ENCODE measurements at places on chromosomes 2 and 18. TPM values are rescaled to one million over a fixed set of nuclear protein-coding genes. Genes with fewer than 3 reads are reported as not detected.

Gene FOXD4L1
- not detected for total RNA-seq

DNA sequence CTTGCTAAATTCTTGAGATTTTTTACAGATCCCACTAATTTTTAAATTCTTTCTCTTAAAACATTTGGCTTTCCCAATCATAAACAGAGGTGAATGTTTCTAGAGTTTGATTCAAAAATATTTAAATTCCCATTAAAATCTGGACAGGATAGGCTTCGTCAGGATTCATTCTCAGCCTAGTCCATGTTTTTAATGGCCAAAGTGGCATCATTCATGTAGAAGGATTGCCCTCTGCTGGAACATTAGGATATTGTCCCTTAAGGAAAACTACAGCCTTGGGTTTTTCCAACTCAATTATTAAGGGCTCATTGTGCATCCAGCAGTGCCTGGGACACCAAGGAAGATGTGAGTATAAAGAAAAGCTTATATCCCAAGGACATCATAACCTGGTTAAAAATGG is 71.7 kb downstream of the TPGS2 start:
- no peak overlapping the region for H3K27ac ChIP-seq
- DNase-seq = no peak
- no peaks in the 10 kb centered on the region for H3K27me3 ChIP-seq
- peaks cover 23% of the 10 kb centered on the region for H3K4me1 ChIP-seq
- H3K36me3 ChIP-seq = no peaks in the 10 kb centered on the region

DNA sequence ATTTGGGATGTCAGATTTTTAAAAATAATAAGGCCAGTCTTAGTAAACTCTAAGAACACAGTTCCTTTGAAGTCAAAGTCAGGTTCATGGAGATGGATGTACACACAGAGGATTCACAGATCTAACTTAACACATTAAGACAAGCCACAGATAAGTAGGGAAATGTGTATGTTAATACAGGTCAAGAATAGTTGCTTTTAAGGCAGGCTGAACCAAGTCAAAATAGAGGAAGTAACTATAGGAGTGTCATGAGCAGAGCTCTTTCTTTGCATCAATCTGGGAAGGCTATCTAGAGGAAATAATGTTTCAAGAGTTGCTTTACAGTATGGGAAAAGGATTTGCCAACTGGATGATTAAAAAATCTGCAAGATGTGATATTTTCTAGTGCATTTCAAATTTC is 128.0 kb upstream of the FBXO11 start:
- no peaks in the 10 kb centered on the region for H3K27me3 ChIP-seq
- no peaks in the 10 kb centered on the region for H3K4me1 ChIP-seq
- H3K4me3 ChIP-seq = no peak overlapping the region
- H3K36me3 ChIP-seq = no peaks in the 10 kb centered on the region
- no peak for DNase-seq

Gene IER3IP1
- total RNA-seq = 9.7 TPM

GRCh38 chr2:85765081-85765731 is 11.4 kb downstream of the ATOH8 start:
- H3K27ac ChIP-seq = peak overlapping the region; percentile 28
- H3K4me1 ChIP-seq = peaks cover 91% of the 10 kb centered on the region
- no peak overlapping the region for H3K4me3 ChIP-seq
- no peak for DNase-seq

Gene TDRD15
- total RNA-seq = not detected

Gene DSG4
- not detected for total RNA-seq

DNA sequence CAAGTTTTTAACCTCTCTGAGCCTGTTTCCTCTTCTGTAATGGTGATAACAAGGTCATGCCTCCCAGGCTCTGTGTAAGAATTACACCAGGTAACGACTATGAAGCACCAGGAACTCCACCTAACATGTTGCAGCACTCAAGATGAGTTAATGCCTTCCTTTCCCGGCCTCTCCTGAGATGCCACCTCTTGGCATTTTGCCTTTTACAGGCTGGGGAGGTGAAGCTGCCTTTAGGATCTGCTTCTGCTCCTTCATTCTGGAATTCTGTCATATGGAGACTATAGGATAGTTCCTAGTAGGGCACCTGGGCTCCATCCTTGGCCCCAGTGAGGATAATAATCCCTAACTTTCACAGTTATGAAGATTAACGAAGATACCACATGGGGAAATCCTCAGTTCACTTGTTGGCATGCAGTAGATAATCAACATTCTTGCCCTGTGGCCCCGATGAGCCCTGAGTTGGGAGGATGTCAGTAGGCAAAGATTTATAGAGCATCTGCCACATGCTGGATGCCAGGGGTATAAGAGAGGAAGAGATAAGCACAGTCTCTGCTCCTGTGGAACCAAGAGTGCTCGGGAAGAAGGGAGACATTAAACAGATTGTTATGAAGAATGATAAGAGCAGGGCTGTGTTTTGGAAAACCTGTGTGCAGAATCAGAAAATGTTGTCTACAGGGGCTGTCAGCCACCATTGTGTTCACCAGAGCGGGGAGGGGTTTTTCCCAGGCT is 43.9 kb upstream of the KCNF1 start:
- H3K4me1 ChIP-seq = peaks cover 3% of the 10 kb centered on the region
- no peak overlapping the region for H3K4me3 ChIP-seq
- no peaks in the 10 kb centered on the region for H3K36me3 ChIP-seq
- H3K27me3 ChIP-seq = no peaks in the 10 kb centered on the region
- no peak for DNase-seq

DNA sequence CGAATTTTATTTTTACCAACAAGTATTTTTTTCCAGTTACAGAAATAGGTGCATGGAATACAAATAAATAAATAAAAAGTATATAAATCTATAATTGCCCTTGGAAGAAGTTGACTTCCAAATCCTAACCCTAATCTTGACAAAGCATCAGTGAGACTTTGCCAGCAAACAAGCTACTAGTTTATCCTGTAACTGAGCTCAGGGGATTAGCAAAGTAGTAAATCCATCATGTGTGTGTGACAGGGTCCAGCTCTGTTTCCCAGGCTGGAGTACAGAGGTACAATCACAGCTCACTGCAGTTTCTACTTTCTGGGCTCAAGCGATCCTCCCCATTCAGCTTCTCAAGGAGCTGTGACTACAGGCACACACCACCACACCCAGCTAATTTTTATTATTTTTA is 948.0 kb upstream of the CNTNAP5 start:
- H3K4me1 ChIP-seq = no peaks in the 10 kb centered on the region
- H3K4me3 ChIP-seq = no peak overlapping the region
- H3K27me3 ChIP-seq = no peaks in the 10 kb centered on the region
- H3K27ac ChIP-seq = no peak overlapping the region

DNA sequence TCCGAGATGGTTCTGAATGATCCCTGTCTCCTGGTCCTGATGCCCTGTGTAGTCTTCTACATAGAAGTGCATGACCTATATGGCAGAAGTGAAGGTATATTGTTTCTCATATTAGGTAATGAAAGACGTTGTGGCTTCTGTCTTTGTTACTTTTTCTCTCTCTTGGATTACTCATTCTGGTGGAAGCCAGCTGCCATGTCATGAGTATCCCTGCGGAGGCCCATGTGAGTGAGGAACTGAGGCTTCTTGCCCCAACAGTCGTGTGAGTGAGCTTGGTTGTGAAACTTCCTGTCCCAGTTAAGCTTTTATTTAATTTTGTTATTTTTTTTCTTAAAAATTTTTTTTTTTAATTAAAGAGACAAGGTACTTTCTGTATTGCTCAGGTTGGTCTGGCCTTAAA is 134.7 kb downstream of the UBR3 start:
- H3K4me3 ChIP-seq = no peak overlapping the region
- H3K27ac ChIP-seq = no peak overlapping the region
- no peaks in the 10 kb centered on the region for H3K27me3 ChIP-seq
- no peak for DNase-seq

DNA sequence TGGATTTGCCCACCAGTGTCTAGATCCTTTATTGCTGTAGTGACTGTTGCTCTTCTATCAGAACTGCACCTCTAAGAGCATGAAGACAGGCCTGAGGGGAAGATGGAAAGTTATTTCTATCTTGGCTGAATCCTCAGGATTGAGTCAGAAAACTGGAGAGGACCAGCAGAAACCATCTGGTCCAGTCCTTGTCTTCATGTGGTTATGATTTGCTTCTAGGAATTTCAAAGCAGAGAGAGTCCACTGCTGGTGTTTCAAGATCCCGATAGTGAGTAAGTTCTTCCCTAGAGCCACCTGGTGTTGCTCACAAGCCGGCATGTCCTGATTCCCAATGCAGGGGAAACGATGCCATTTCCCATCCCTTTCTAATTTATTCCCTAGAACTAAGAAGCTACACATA is 84.2 kb downstream of the NCKAP5 start:
- no peaks in the 10 kb centered on the region for H3K4me1 ChIP-seq
- H3K27me3 ChIP-seq = no peaks in the 10 kb centered on the region

GRCh38 chr2:45705233-45705632 is 53.8 kb downstream of the PRKCE start:
- no peaks in the 10 kb centered on the region for H3K27me3 ChIP-seq
- H3K4me3 ChIP-seq = no peak overlapping the region
- no peak overlapping the region for H3K27ac ChIP-seq
- no peaks in the 10 kb centered on the region for H3K4me1 ChIP-seq
- H3K36me3 ChIP-seq = no peaks in the 10 kb centered on the region
- no peak for DNase-seq

DNA sequence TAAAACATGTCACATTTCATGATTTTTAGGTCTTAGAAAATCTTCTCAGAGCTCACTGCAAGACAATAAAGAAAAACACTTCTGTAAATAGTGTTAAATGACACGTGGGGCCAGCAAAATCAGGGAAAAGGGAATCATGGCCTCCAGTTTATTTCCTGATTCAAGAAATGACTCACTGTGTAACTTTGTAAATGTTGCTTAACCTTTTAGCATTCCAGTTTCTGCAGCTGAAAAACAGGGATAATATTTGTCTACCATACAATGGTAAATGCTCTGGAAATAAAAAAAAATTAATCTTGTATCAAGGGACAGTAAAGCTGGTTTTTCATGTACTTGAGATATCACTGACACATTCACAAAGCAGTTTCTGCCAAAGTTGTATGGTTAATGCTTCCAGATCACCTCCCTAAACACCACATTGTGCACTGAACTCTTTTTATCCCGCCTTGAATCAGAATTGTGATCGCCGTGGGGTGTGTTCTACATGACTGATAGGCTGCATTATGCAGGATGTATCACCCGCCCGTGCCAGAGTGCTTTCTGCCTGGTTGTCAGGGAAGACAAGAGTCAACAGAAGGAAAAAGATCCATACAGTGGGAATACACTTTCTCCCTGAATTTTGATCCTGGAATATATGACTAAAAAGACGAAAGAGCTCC is 238.8 kb downstream of the IKZF2 start:
- no peaks in the 10 kb centered on the region for H3K4me1 ChIP-seq
- no peaks in the 10 kb centered on the region for H3K36me3 ChIP-seq
- H3K27ac ChIP-seq = no peak overlapping the region
- H3K4me3 ChIP-seq = no peak overlapping the region
- no peaks in the 10 kb centered on the region for H3K27me3 ChIP-seq
- DNase-seq = no peak

GRCh38 chr2:170434900-170435621 is 257.1 kb downstream of the MYO3B start:
- no peaks in the 10 kb centered on the region for H3K27me3 ChIP-seq
- H3K27ac ChIP-seq = no peak overlapping the region
- no peak overlapping the region for H3K4me3 ChIP-seq
- no peak for DNase-seq
- no peaks in the 10 kb centered on the region for H3K36me3 ChIP-seq

GRCh38 chr18:79844999-79845563 is 47.3 kb downstream of the KCNG2 start:
- no peaks in the 10 kb centered on the region for H3K4me1 ChIP-seq
- no peak overlapping the region for H3K4me3 ChIP-seq
- H3K36me3 ChIP-seq = no peaks in the 10 kb centered on the region
- DNase-seq = no peak
- H3K27me3 ChIP-seq = no peaks in the 10 kb centered on the region

GRCh38 chr2:74447230-74447999 is 5.7 kb upstream of the RTKN start:
- H3K27ac ChIP-seq = no peak overlapping the region
- H3K4me1 ChIP-seq = no peaks in the 10 kb centered on the region
- DNase-seq = no peak
- H3K27me3 ChIP-seq = no peaks in the 10 kb centered on the region
- no peaks in the 10 kb centered on the region for H3K36me3 ChIP-seq

DNA sequence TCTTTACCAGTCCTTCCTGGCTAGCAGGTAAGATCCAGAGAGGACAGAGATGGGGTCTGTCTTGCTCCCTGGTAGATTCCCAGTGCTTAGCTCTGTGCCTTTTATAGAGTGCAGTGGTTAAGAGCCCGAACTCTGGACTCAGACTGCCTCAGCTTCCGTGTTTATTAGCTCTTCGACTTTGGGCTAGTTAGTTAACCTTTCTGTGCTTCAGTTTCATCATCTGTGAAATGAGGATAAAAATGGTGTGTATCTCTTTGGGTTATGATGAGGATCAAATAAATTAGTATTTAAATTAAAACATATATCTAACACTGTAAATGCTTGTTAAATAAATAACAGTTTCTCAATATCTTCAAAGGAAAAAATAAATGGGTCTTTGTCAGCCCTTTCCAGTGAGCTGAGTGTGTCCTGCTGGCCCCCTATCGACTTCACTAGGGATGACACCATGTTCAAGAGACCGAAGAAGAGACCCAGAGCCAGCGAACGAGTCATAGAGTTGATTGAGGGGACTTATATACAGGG is 38.2 kb downstream of the CERS6 start:
- peaks cover 21% of the 10 kb centered on the region for H3K4me1 ChIP-seq
- no peak for DNase-seq
- no peaks in the 10 kb centered on the region for H3K36me3 ChIP-seq
- H3K4me3 ChIP-seq = no peak overlapping the region
- H3K27ac ChIP-seq = no peak overlapping the region

DNA sequence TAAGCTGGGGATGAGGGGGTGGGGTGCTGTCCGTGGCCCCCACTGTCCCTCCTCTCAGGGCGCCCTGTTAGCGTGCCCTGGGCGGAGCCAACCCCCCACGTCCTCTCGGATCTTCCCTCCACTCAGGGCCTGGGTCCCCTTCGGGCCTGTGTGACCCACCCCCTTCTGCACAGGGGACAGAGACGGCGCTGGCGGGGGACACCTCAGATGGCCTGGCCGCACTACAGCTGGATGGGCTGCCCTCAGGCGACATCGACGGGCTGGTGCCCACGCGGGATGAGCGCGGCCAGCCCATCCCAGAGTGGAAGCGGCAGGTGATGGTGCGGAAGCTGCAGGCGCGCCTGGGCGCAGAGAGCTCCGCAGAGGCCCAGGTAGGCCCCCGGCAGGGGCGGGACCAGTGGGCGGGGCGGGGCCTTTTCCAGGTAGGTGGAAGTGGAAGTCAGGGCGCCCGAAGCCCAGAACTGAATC is 9.9 kb upstream of the KLHL30 start:
- H3K27me3 ChIP-seq = no peaks in the 10 kb centered on the region
- H3K27ac ChIP-seq = no peak overlapping the region
- H3K4me3 ChIP-seq = no peak overlapping the region
- no peaks in the 10 kb centered on the region for H3K36me3 ChIP-seq

Gene ATP6V1B1
- not detected for total RNA-seq

- H3K4me3 ChIP-seq = no peak overlapping the region
- H3K36me3 ChIP-seq = no peaks in the 10 kb centered on the region
- no peak for DNase-seq
- no peaks in the 10 kb centered on the region for H3K27me3 ChIP-seq
- no peak overlapping the region for H3K27ac ChIP-seq
- H3K4me1 ChIP-seq = no peaks in the 10 kb centered on the region
Observed at GRCh38 chr2:215930505-215931253, 82.7 kb downstream of the MREG start.
